ENCODE measurements at places on chromosomes 3 and 15.

GRCh38 chr3:58038675-58039292, 30.6 kb downstream of the FLNB start:
- no peak for DNase-seq

DNA sequence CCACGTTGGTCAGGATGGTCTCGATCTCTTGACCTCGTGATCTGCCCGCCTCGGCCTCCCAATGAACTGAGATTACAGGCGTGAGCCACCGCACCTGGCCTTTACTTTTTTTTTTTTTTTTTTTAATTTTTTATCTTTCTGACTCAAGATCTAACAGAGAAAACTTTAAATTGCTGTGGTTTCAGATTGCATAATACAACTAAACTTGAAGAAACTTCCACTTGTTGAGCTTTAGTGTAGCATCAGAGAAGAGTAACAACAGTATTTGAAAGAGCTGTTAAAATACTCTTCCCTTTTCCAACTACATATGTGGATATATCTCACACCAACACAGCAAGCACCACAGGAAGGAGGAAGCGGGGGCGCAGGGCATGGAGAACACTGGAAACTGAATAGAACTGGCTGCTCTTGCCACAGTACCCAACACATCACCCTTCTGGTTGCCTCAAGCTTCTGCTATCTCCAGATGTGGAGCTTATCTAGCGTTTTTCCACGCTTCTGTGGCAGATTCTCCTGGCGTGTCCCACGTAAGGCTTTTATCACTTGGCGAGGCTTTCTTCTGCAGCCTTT, 45.4 kb downstream of the MAP6D1 start:
- no peak for DNase-seq

DNA sequence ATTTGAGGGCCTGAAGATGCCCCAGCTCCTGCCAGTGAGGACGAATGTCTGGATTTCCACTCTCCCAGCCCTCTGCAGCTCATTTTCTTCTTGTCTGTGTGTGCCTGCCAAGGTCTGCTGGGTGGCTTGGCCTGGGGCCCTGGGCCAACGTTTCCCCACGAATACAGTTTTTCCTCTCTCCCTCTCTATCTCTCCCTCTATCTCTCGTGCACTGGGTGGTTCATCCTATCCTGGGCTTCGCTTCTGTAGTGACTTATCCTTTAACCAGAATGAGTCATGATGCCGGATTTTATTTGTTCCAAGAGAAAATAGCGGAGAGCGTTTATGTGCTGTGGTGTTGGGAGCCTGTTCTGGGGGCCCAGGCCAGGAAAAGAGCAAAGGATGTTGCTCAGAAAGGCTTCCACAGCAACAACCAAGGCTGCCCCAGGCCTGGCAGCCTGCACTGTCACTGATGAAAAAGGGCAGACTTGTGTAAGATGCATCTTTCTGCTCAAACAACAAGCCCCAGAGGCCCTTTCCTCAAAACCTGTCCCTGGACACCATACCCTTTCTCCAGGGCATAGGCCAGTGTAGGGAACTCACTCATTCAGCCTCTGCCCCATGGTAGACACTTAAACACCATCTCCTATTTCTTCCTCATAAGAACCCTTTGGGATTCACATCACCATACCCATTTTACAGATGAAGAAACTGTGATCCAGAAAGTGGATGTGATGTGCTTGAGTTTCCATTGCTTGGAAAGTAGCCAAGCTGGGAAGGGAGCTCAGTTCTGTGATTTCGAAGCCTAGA, 47.3 kb downstream of the ITGA11 start:
- DNase-seq: no peak

DNA sequence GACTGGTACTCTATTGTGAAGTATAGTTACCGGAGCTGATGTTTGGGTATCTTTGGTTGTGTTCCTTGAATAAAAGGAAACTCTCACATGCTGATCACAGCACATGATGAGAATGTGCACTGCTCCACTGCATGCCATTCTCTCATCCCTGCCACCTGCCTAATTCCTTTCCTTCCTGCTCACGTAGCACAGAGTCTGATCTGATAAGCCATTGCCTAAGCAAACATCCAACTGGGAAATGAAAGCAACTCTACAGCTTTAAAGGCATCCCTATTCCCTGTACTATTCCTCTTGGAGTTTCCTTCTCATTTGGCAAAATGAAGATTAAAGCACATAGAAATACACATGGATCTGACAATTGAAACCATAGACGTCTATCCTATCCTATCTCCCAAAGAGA, 359.8 kb downstream of the C3orf38 start:
- DNase-seq: peak; percentile 1

GRCh38 chr3:53614307-53614706, 119.9 kb downstream of the CACNA1D start:
- no peak for DNase-seq

- no peak for DNase-seq
Measured at GRCh38 chr15:69533522-69533921, 80.9 kb downstream of the RPLP1 start.

DNA sequence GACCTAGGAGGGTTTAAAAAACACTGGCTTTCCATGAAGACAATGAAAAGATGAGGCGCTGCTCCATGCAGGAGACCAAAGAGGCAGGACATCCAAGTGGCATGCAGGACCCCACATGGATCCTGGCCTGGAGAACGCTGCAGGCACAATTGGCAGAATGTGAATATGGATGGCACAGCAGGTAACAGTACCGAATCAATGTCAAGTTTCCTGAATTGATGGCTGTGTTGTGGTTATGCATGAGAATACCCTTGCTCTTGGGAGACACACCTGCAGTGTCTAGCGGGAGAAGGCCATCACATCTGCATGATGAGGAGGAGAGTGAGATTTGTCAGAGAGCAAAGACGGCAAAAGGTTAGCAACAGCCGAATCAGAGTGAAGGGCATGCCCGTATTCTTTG, 74.3 kb upstream of the SEC13 start:
- DNase-seq: no peak

- DNase-seq: no peak
Measured at GRCh38 chr3:125428216-125428830, 53.2 kb upstream of the ZNF148 start.

- no peak for DNase-seq
Measured at GRCh38 chr15:76625267-76625666, 279.9 kb downstream of the SCAPER start.

GRCh38 chr3:156353563-156353962, 201.4 kb downstream of the SSR3 start:
- peak; percentile 14 for DNase-seq

- DNase-seq: peak; percentile 11
Measured at GRCh38 chr3:130895690-130896488, 2.0 kb downstream of the ATP2C1 start.

DNA sequence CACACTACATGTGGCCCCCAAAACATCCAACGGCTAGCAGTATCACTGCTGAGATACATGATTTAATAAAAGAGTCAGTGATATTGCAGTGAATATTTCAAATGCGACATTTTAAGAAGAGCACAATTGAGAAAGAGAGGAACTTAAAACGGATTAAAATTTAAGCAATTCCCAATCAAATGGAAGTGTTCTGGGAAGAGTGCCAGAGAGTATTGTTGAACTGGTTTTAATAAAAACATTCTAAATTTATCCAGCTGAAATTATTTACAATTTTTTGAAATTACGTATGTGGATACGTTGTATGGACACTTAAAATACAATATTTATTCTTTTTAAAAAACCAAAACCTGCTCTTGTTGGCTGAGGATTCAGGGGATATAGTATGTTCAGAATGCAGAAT, 117.7 kb downstream of the C3orf38 start:
- no peak for DNase-seq

DNA sequence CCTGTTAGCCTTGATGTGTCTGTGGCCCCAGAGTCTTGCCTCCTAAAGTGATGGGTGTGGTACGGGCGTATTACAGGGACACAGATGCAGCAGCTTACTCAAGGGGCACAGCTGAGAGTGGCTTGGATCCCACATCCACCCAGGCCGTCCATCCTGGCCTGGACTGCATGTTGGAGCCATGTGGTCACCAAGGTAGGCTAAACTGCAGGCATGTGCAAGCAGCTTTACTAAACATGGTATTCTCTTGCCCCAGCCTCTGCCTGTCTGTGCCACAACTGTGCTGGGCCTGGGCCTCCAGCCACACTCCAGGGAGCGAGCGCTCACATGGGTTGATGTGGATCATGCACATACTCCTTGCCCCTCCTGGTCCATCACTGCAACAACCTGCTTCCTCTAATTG, 6.1 kb upstream of the GPR62 start:
- DNase-seq: no peak

DNA sequence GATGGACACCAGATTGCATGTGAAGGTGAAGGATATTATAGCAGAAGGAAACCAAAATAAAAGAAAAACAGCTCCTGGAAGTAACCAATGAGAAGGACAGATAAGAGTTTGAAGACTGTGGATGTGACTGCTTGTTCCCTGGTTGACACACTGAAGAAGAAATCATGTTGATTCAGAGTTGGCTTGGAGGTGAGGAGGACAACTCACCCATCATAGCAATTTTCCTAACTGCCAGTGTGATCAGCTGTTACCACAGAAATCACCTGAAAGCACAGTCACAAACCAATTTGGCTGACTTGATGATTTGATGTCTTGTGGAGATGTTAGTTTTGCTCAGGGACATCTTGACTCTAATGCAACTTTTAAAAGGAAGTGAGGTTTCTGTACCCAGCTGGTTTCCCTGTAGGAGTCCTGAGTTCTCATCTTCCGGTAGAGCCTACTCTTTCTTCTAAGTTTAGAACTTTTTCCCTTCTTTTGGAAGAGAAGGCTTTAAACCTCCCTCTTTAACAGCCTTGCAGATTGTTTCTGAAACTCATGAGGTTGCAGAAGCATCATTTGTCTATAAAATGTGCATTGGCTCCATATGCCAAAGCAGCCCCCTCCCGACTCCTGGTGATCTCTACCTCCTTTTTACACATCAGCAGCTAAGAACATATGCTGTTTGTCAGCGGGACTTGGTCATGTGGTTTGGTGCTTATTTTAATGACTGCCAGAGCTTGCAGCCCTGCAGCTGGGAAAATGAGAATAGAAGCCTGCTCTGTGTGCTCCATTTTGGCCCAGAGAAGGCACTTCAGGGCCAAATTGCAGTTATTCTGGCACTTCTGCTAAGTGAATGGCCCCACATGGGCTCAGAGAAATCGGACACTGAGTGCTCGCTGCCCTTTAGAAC, 10.3 kb downstream of the ATG7 start:
- DNase-seq: no peak

- DNase-seq: no peak
Measured at GRCh38 chr15:101490922-101491733, 1.6 kb upstream of the PCSK6 start.

DNA sequence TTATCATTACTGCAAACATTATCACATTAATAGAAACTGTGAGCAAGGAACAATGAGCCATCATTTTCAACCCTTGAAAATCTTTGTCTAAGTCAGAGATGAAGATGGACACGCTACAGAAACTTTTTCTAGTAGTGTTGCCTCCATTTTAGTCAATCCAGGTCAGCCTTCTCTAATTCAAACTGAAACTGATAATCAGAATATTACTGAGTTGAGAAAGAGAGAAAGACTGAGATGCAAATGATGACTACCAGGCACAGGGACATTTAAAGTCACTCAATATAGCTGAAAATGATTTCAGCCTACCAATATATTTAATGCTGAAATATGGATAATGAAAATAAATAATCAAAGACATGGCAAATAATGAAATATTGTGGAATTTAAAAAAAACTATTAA, 261.4 kb downstream of the GBE1 start:
- no peak for DNase-seq

DNA sequence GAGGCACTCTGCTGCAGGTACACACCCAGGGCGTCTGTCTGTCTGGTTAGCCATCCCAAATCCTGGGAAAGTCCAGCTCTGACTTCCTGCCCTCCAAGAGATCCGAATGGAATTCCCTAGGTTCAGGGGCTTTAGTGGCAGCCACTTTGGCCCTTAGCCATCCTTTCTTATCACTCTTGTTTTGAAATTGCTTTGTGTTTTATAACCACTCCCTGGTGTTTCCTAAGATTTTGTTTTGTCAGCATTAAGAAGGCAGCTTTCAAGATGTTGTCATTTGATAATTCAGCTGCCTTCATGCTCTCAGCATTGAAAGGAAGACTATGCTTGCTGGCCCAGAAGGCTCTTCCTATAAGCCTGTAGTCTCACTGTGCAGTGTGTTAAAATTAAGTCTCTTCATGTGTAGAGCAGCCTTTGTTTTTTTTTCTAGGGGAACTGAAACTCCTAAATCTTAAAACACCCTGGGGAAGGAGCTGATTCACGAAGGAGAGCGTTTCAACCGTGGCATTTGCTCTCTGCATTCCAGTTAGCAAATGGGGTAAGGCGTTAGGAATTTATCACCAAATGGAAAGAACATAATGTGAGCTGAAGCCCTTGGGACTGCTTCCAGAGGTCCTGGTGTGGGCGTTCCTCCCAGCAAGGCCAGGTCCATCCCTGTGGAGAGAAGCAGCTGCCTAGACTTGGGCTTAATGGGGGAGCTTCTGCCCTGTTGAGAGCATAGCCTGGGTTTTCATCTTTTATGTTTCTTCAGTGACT, 14.2 kb upstream of the CLEC3B start:
- DNase-seq: no peak

GRCh38 chr3:39193391-39193790, 996 bp upstream of the XIRP1 start:
- DNase-seq: no peak

GRCh38 chr15:58410353-58410752, 21.4 kb upstream of the LIPC start:
- DNase-seq: no peak

DNA sequence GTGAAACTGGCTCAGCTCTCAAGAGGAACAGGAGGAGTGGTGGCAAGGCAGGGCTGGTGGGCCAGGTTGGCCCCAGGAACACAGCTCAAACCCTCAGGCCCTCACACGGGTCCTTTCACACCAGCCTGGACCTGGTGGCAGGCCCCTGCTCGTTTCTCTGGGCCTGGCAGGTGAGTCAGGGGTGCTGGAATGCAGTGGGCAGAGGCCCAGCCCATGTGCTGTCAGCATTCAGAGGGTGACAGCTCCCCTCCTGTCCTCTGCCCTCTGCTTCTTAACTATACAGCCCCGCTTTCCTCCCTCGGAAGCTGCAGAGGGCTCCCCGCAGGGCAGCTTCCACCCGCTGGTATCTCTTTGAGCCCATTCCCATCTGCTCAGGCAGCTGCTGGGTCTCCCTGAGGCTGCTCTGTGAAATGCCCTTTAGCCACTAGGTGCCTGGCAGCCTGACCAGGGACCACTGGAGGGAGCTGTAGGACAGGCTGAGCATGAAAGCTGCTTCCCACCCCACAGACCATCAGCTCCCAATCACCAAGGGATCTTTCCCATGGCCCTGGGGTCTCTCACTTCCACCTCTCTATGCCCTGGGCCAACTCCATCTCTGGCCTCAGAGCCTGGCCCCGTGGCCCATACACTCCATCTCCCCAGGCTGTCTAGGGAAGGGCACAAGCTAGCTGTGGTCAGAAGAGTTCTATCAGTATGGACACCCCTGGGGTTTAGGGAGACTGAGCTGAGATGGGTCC, 24.8 kb downstream of the SHF start:
- peak; percentile 77 for DNase-seq

- DNase-seq: peak; percentile 91
Measured at GRCh38 chr3:179451265-179452175, at the start of gene GNB4. Gene GNB4 (minus strand): TSS chr3:179451470. CDS start chr3:179426200, 25,270 bp downstream.

- peak; percentile 46 for DNase-seq
Measured at GRCh38 chr3:138946663-138947494, at the start of the genes FOXL2 and FOXL2NB. Gene FOXL2 (minus strand): TSS chr3:138947137. CDS start chr3:138946722, 415 bp downstream. Gene FOXL2NB (plus strand): TSS chr3:138947217. CDS start chr3:138947365, 148 bp downstream.
